Gastroesophageal sphincter (tissue), 4 donors: ENCODE measurements at places on chromosomes 3 and 15. TPM values are rescaled to one million over a fixed set of nuclear protein-coding genes. Genes with fewer than 3 reads are reported as not detected.

GRCh38 chr15:93458597-93458996 is 369.6 kb upstream of the RGMA start:
- no peak for ATAC-seq

- no peak for ATAC-seq
Measured at GRCh38 chr15:63772520-63772919, 61.2 kb downstream of the HERC1 start.

ACTC1 gene
- 9.7 TPM for total RNA-seq

GRCh38 chr3:31804251-31805051 is 176.6 kb downstream of the OSBPL10 start:
- ATAC-seq = no peak

ECE2 gene
- total RNA-seq = 0.67 TPM

DNA sequence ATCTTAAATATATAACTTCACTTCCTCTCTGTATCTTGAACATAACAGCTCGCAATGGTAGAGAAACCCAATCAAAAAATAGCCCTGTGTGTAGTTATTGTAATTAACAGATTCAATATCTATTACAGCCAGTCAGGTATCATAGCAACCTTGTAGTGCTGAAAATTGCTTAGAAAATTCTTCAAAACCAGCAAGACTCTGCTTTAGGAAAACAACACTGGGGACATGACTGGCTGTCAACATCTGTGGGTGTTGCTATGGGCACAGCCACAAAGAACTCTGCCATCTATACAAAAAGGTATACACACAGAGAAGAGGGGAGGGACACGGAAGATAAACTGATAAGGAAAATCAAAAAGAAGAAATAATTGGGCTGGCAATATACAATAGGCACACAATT is 101.2 kb downstream of the WDR72 start:
- ATAC-seq = no peak

GRCh38 chr15:77624868-77625267 is 7.8 kb downstream of the LINGO1 start:
- ATAC-seq = no peak
